ENCODE measurements at places on chromosomes 6 and 20.

GRCh38 chr6:125477156-125477555 is 175.4 kb upstream of the HDDC2 start:
- DNase-seq = no peak

- DNase-seq = no peak
Measured at GRCh38 chr6:148348335-148348734, 5.7 kb downstream of the SASH1 start.

DNA sequence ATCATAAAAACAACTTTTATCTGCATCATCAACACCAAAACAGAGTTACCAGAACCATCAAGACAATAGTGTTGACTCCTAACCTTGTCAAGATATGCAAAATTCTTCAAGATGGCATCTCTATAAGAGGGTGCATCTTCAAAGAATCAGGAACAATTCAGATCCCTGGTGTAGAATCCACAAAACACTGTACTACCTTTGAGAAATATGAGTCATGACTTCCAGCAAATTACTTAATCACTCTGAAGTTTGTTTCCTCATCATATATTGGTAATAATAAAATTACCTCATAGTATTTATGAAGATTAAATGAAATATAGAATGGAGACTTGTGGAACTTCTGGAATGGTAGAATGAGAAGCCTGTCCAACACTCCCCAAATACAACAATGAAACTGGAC is 221.3 kb upstream of the SUPT3H start:
- no peak for DNase-seq

- peak; percentile 88 for DNase-seq
Measured at GRCh38 chr20:34938466-34939163, 17.0 kb downstream of the GSS start.

DNA sequence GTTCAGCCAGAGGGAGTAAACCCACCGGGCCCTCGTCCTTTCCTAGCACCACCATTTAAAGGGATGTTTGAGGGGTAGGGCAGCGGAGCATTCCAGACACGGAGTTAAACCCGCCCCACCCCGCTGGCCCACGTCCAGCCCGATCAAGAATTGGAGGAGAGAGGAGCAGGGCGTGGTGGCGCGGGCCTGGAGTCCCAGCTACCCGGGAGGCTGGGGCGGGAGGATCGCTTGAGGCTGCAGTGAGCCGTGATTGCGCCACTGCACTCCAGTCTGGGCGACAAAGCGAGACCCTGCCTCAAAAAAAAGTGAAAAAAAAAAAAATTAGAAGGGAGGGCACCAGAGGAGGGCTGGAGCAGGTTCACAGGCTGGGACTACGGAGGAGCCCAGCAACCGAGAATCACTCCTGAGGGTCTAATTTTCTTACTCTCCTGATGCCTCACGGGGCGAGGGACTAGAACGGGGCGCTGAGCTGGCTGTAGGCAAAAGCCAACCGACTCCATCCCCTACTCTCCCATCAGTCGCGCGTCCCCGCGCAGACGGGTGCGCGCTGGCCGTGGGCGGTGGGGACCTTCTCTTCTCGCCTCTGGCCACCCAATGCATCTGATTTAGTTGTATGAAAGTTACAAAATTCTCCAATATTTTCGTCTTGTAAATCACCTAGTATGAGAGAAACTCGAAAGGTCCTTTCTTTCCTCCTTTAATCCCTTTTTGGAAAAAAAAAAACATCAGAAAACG is 6.1 kb upstream of the HSPA1B start:
- DNase-seq = peak; percentile 77

DNA sequence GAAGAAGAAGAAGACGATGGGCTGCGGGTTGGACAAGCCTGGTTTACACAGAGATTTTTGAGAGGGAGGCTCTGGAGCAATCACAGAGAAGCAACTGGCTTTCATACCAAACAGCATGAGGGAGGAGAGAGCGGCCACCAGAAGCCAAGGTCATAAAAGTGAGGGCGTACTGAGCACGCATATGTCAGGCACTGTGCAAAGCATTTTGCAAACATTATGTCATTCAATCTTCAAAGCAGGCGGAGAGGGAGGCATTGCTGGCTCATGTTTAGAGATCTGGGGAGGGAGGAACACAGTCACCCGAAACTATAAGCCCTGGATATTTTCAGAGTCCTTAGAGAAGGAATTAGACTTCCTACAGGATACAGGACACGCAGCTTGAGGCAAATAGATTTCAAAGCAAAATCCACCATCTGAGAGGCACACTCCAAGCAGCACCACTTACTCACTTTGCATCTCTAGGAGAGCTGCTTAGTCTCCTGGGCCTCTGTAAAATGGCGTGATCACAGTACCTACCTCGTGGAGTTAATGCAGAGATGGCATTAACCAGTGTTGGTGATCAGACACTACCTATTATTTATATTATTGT is 24.6 kb downstream of the RAMACL start:
- no peak for DNase-seq
